Kidney glomerular epithelial cell (primary cell): ENCODE measurements at places on chromosomes 2 and 18.

GRCh38 chr2:100071335-100072043 lies 70.9 kb downstream of the AFF3 start:
- DNase-seq = no peak

DNA sequence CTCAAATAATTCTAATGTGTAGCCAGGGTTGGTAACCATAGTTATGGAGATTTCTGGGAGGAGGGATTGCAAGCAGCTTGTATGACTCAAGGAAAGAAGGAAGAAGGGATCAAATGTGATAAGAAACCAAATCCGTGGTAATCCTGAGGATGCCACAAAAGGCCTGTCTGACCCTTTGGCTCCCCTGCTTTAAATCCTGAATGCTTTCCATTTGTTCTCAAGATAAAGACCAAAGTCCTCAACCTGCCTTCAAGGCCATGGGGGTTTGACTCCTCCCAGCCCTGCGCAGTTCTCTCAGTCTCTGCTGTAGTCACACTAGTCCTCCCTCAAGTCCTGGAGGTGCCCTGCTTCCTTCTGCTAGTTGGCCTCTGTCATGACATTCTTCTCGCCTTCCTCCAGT lies 74.0 kb downstream of the SUMO1 start:
- DNase-seq = no peak

- DNase-seq = peak; percentile 34
Measured at GRCh38 chr2:164839914-164840457, 1.6 kb downstream of the COBLL1 start.

GRCh38 chr2:47086054-47086471 lies 69.0 kb downstream of the STPG4 start:
- no peak for DNase-seq

- DNase-seq = no peak
Measured at GRCh38 chr2:195543063-195543462, 114.0 kb upstream of the SLC39A10 start.

- DNase-seq = peak; percentile 54
Measured at GRCh38 chr2:190477661-190478454, 56.7 kb downstream of the NEMP2 start.
